NCI-H526 treated with DMSO at 0.1 percent for 48 hours (cell line): ENCODE measurements at places on chromosomes 7 and 10.

- no peak for DNase-seq
These were observed 124.5 kb upstream of the GDF10 start for GRCh38 chr10:47175181-47176123.

DNA sequence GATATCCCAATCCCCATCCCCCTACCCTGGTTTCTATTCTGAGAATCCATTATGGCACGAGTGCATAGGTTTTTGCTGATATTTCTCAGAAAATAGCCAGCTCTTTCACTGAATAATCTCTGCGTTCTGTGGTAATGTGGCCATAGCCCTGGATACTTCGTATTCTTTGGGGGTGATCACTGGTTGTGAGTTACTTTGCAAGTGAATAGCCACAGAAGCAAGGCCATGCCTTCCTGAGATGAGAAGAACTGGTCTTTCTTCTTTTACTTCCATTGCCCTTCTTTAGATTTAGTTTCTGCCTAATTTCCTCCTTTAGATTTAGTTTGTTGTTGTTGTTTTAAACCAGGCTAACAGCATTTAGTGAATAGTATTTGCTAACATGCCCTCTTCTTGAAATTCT, 323.4 kb downstream of the CDC14C start:
- DNase-seq: no peak

- no peak for DNase-seq
These were observed 94.8 kb downstream of the ACTR3B start for GRCh38 chr7:152854386-152854785.

DNA sequence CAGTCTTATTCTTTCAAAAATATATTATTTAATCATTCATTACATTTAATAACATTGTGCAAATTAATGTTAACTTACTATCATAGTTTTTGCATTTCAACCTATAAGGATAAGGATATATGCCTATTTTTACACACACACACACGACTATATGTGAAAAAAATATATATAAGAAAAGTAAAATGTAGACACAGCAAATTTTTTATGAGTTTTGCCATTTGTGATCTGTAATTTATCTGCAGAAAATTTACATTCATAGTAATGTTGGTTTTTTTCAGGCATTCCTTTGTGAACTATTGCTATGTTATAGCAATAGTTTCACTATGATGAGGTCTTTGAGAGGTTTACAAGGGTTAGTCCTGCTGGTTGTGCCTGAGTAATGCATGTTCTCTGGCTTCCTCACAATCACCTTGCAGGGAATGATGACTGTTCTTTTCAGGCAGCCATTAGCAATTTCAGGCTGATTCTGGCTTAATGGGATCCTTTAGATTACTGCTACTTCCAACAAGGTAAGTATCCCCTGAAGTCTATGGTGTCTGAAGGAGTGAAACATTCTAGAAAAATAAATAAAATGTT, 183.7 kb upstream of the CDK1 start:
- DNase-seq: no peak

GRCh38 chr7:14085901-14086300, 96.4 kb upstream of the ETV1 start:
- DNase-seq: no peak

DNA sequence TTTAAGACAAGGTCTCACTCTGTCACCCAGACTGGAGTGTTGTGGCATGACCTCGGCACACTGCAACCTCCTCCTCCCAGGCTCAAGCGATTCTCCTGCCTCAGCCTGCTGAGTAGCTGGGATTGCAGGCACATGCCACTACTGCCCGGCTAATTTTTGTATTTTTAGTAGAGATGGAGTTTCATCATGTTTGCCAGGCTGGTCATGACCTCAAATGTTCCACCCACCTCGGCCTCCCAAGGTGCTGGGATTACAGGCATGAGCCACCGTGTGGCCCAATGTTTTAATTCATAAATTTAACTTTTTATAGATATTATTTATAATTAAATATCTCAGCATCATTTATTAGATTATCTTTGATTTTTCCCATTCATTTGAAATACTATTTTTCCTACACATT, 658.0 kb upstream of the NRG3 start:
- no peak for DNase-seq

- DNase-seq: no peak
These were observed 344.2 kb upstream of the GALNT17 start for GRCh38 chr7:70787771-70788170.

GRCh38 chr10:117454502-117454901, 79.3 kb upstream of the PDZD8 start:
- no peak for DNase-seq

GRCh38 chr10:100448951-100449350, 13.9 kb upstream of the WNT8B start:
- no peak for DNase-seq

DNA sequence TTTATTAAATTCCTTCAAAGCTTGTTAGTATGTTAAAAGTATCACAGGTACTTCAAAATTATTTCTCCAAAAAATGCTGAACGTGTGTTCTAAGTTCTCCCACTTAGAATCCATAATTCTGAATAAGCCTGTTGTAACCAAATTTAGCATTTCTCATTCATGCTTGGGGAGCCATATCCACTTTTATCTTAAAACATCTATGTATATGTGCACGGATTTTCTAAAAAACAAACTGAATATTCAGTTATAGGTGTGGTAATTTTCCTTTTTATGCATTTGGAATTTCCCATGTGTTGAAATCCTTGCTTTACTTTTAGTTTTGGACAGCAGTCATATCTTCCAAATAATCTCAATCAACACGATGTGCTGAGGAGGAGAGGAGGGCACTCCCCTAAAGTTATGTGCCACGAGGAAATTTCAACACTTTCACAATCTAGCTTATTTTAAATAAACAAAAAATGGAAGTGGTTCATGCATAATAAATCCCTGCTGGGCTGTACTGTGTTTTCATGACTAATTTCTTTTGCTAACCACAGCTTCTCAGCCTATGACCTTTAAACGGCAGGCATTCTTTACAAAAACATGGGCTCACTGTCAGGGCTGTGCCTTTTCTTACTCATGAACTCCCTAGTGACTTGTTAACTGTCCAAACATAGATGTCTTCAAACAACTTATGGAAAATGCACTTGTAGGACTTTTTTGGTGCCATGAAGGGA, 380.3 kb upstream of the SEMA3C start:
- no peak for DNase-seq

- DNase-seq: no peak
These were observed 19.2 kb downstream of the AKR1C8 start for GRCh38 chr10:5165738-5166137.
